Thoracic aorta (tissue), 2 donors: ENCODE measurements at places on chromosomes 4 and X.

GRCh38 chr4:168551211-168551610, 54.4 kb downstream of the PALLD start:
- DNase-seq = no peak

GRCh38 chrX:58044130-58044529, 133.9 kb upstream of the ZXDA start:
- no peak for DNase-seq

DNA sequence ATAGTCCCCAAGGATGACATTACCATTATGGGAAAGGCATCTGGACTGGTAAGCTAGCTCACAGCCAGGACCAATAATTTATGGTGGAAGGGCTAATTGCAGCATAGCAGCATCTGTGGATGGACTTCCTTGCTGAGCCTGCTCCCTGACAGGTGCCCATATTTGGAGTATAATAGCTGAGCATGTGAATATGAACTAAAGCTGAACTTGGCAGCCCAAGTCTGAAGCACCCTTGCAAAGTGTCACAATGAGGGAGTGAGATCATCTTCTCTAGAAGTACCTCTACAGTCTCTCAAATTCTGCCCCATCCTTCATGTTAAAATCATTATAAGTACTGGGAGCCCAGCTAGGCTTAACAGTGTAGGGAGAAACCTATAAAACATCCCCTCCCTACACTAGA, 128.2 kb upstream of the INPP4B start:
- no peak for DNase-seq

DNA sequence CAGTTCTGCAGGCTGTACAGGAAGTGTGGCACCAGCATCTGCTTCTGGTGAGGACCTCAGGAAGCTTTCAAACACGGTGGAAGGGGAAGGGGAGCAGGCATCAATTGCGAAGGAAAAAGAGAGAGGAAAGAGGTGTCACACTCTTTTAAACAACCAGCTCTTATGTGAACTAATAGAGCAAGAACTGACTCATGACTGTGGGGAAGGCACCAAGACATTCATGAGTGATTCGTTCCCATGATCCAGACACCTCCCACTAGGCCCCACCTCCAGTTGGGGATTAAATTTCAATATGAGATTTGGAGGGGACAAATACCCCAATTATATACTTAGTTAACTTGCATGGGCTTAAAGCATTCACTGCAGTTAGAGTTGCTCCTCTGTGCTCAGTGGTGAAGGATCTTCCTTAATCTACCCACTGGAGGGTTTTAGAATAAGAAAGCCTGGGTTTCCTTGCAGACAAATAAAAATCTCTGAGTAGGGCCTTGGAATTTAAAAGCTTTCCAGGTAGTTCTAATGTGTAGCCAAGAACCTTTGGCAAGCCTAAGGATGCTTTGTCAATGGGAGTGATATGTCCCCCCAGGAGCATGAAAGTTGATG, 60.0 kb downstream of the SYNPO2 start:
- no peak for DNase-seq

GRCh38 chrX:374596-374995, 12.1 kb downstream of the PPP2R3B start:
- no peak for DNase-seq
